Adipose tissue (tissue), 3 donors: ENCODE measurements at places on chromosomes 1 and 21. TPM values are rescaled to one million over a fixed set of nuclear protein-coding genes. Genes with fewer than 3 reads are reported as not detected.

The FMO3 gene
- polyA plus RNA-seq: 0.59 TPM

The PKN2 gene
- polyA plus RNA-seq: 7.7 TPM

The SYNC gene
- polyA plus RNA-seq: 9.0 TPM

The FCRL6 gene
- polyA plus RNA-seq: 0.19 TPM

The FAM151A gene
- 0.46 TPM for polyA plus RNA-seq

The CELA2A gene
- 0.33 TPM for polyA plus RNA-seq

The HUNK gene
- polyA plus RNA-seq: 1.3 TPM

The CYP4A11 gene
- not detected for polyA plus RNA-seq

The ASTN1 gene
- polyA plus RNA-seq: 0.17 TPM

The GRIK1 gene
- polyA plus RNA-seq: 0.16 TPM

The IGSF21 gene
- 0.46 TPM for polyA plus RNA-seq

The CRP gene
- polyA plus RNA-seq: not detected

The KCNT2 gene
- 1.3 TPM for polyA plus RNA-seq

The BSND gene
- not detected for polyA plus RNA-seq

The NUF2 gene
- 0.22 TPM for polyA plus RNA-seq

The FCGR3B gene
- polyA plus RNA-seq: 18.3 TPM

The C8A gene
- not detected for polyA plus RNA-seq

The OVAAL gene
- polyA plus RNA-seq: not detected
